GM23248 (cell line): ENCODE measurements at places on chromosomes 4 and X.

- DNase-seq = no peak
Measured at GRCh38 chr4:40307627-40308497, 27.3 kb upstream of the CHRNA9 start.

GRCh38 chr4:107248571-107248970 lies 212.5 kb upstream of the DKK2 start:
- DNase-seq = peak; percentile 24

DNA sequence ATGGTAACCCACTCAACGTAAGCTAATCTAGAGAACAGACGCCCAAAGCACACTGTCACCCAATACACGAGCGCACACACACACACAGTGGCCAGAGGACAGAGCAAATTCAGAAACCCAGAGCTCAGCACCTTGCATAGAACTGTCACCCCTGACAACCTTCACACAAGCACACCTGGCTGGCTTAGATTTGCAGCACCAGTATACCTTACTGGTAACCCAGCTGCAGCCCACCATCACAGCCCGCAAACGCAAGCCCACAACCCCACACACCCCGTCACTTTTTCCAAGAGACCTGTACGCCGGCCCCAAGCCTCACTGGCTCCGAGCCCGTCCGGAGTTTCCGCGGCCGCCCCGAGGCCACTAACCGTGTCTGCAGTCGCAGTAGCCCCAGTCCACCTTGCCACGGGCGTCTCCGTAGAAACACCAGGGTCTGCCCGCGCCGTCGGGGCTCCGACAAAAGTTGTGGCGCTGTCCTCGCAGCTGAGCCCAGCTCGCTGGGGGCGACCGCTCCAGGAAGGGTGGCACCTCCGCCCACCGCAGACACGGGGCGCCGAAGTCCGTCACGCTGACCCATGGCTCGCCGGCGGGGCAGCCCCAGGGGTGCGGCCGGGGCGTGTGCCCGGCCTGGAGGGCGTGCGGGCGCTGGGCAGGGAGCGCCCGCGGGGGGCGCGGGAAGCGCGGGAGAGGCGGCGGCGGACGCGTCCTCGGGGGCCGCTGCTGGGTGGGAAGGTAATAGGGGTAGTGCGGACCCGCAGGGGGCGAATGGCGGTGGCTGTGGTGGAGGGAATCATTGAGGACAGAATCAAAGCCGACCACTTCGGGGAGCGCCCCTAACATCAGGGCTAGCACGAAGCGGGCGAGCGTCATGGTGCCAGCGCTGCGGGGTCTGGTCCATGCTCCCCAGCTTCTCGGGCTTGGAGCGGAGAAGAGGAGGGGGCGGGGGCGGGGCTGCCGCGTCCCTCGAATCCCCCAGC lies 664 bp downstream of the PRSS12 start:
- DNase-seq = peak; percentile 50

GRCh38 chrX:134895805-134896581 lies 94.8 kb upstream of the SMIM10 start:
- no peak for DNase-seq

- no peak for DNase-seq
Measured at GRCh38 chrX:12372111-12372510, 233.8 kb downstream of the FRMPD4 start.

DNA sequence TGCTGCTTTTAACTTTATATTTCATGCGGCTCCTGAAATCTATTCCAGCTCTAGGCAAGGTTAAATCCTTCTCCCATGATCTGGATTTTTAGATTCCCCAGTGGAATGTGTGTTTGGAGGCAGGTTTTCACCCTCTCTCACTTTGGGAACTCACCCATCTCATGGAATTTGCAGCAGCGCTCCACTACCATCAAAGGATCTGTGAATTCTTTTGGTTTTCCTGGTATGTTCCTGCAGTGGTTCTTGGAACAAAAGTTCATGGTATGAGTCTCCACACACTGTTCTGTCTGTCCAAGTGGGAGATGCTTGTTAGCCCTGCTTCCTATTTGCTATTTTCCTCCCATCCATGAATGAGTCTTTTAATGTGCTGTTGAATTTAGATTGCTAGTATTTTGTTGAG lies 14.0 kb downstream of the APOOL start:
- no peak for DNase-seq

DNA sequence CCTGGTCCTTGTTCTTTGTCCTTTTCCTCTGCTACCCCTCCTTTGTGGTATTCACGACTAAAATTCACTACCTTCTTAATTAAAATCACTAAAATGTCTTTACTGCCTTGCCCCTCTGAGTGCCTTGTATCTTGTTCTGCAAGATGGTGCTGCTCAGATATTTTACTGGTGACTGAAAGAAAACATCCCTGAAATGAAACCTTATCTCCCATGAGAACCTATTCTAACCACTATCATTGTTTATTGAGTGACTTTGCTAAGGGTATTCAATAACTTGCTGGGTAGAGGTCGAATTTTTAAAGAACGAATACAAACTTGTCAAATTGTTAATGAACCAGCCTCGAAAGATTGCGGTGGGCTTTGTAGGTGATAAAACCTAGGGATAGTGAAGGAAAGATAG lies 52.8 kb downstream of the SPRY1 start:
- no peak for DNase-seq

DNA sequence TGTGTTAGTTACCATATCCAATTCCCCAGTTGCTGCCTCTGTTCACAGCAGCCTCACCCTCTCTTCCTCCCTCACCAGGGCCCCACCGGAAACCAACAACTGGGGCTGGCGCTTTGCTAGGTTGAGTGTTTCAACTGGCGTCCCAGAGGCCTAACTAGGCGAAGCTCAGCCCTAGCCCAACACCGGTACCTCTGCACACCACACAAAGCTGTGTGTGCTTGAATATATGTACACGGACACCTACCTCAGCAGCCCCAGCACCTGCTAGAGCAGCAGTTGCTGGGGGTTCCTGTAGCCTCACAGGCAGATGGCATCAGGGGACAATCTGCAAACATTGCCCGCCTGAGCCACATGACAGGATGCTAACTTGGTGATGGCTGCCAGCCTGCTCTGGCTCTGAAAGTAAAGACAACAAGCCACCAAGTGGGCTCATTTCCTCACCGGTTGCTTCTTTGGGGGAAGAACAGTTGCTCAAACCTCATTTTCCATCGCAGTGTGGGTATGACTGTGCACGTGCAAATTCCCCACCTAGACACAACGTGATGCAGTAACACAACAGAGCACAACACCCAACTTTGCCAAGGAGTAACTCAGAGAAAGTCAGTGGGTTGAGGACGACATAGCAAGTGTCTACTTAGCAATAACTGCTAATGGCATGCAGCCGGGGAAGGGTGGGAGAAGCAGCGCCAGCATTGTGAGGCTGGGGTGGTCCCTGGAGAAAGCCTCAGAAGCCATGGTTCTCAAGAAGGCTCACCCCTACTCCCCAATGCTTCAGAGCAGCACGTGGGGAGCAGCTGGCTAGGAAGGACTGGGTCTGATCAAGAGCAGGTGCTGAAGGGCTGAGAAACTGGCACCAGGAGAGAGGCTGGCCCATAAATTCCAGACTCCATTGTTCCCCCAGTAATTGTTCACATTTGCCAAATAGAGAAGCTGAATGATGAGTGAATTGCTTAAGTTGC lies 139.5 kb downstream of the SH3KBP1 start:
- no peak for DNase-seq

GRCh38 chr4:119204916-119205315 lies 7.6 kb upstream of the USP53 start:
- DNase-seq = no peak

DNA sequence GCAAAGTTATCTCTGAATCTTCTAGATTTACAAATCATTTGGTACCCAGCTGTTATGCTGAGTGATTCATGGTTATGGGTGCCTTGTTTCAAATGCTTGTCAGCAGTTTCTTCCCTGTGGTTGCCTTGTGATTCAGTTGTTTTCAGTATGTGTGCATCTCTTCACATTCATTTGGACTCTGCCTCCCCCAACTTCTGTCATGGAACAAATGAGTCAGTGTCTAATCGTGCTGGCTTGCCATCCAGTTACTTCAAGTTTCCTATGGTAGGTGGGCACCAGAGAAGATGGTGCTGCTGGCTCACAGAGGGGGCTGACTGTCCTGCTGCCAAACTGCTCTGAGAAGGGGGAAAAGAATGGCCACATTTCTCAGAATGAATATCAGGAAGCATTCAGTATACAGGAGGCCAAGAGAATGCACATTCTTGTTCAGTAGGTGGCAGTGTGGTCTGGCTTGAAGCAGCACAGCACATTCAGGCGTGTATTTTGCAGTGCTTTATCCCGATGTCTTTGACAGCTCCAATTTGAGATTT lies 260.9 kb downstream of the GLUD2 start:
- DNase-seq = peak; percentile 81

- peak; percentile 25 for DNase-seq
Measured at GRCh38 chrX:129659141-129659540, 4.4 kb upstream of the APLN start.

DNA sequence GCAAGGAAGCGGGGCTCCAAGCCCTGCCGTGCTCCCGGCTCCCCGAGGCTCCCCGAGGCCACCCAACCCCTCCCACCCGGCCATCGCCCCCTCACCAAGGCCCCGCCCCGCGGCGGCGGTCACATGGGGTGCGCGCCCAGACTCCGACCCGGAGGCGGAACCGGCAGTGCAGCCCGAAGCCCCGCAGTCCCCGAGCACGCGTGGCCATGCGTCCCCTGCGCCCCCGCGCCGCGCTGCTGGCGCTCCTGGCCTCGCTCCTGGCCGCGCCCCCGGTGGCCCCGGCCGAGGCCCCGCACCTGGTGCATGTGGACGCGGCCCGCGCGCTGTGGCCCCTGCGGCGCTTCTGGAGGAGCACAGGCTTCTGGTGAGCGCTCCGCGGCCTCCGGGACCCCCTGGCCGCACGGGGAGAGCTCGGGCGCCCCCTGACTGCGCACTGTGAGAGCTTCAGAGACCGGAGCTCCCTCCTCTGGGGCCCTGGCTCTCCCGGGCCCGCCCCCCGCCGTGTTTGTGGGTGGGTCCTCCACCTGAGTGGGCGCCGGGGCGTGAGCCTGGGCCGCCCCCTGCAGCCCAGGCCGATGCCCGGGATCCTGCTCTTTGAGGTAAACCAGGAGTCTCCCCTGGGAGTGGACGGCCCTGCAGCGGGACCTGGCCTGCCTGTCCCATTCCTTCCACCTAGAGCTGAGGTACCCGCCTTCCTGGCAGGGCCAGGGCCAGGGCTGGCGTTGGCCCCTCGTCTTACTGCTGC lies at the start of gene IDUA:
TSS of gene IDUA (plus strand) at position 166 of the 745 bp plus-strand sequence. CDS start at position 207, 41 bp downstream.
- DNase-seq = peak; percentile 90

DNA sequence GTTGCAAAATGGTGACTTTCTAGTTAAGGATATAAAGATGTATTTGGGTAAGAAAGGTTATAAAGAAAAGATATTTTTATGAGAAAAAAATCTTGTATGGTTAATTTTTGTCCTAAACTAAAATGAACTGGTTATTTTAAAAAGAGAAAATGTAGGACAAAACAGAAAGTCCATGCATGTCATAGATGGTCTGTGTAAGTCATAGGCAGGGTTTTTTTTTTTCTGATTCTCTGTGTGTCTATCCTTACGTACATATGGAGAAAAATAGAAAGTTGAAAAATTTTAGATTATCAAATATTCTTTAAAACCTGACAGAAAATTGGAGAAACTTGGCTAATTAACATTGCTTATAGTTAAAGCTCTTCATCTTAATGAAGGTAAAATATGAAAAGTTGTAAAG lies 493.4 kb downstream of the IQCM start:
- DNase-seq = no peak

DNA sequence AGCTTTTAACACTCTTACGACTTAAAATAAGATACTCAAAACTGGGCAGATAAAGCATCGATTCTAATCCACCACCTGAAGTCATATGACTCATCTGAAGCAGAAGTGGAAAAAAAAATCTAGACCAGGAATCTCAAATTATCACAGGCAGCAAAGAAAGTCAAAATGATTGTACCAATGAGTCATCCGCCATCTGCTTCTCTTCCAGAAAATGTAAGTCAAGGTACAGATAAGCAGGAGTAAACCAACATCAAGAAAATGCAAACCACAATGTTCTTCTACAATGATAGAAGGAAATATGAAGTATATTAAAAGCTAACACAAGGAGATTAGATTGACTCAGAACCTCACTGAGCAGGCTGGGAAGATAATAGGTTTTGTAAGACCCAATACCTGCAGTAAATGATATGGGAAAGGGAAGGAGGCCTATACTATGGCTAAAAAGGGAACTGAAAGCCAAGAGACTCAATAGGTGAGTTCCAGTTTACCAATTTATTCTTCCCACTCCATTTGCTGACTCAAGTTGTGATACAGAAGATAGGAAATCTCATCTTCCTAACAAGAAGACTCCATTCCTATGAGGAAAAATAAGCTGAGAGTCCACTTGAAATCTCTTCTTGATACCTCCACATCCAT lies 88.4 kb upstream of the TET2 start:
- DNase-seq = no peak

DNA sequence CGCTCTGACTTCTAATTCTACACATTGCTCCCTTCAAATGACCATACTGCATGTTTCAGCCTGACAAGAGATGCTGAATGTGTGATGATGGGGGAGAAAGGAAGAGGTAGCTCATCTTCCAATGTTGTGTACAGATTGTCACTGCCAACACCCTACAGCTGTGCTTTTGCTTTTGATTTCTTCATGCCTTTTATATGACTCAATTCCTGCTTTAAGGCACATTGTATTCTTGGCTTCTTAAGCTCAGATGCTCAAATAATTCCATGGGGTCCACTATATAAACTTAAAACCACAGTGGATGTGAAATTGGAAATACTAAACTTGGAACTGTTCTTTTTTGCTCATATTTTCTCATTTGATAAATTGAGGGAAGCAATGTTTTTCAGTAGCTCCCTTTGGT lies 183.2 kb upstream of the WDFY3 start:
- DNase-seq = peak; percentile 45

- no peak for DNase-seq
Measured at GRCh38 chrX:40391662-40392061, 189.1 kb upstream of the ATP6AP2 start.

GRCh38 chr4:139558235-139559088 lies 2.4 kb upstream of the SETD7 start:
- no peak for DNase-seq

GRCh38 chr4:147285751-147286150 lies 195.1 kb upstream of the EDNRA start:
- DNase-seq = no peak

- DNase-seq = no peak
Measured at GRCh38 chr4:139402436-139402835, 51.5 kb upstream of the RAB33B start.

GRCh38 chr4:14180983-14181601 lies 553.6 kb upstream of the BOD1L1 start:
- DNase-seq = no peak
